Central memory CD8-positive, alpha-beta T cell (primary cell): ENCODE measurements at places on chromosomes 4 and X.

DNA sequence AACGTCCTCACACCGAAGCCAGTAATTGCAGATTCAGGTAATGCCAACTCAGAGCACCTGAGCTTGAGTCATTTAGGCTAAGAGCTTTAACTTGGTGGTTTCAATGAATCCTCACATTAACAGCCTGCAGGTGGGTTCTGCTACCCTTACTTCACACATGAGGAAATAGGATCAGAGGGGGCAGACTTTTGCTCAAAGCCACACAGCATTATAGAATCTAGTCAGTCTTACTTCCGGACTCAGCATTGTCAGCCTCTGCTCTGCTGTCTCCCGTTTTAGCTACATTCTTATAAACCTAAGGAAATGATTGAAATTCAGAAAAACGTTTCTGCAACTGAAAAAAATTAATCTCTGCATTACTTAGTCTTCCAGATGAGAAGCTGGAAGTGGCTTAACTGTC, 6.0 kb downstream of the C4orf50 start:
- no peak for DNase-seq

- no peak for DNase-seq
Measured at GRCh38 chrX:72387247-72387646, 81.5 kb upstream of the CITED1 start.

DNA sequence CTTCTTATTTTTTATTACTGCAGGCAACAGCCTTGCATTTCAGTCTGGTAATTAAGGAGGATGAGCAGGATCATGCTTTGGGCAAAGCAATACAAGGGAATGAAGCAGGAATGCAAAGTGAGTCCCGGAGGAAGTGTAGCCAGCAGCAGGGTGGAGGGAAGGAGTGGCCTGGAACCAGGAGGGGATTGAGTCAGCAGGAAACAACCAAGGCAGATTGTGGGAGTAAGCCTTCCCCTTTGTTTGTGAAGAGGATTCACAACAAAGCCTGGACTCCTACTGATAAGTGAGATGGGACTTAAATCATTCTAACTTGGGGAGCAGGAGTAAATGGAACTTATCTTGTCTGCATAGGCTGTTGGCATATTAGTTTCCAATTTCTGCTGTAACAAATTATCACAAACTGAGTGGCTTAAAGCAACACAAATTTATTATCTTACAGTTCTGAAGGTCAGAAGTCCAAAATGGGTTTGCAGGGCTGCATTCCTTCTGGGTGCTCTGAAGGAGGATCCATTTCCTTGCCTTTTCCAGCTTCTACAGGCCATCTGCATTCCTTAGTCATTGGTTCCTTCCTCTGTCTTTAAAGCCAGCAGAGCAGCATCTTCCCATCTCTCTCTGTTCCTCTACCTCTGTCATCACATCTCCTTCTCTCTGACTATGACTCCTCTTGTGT, 93.2 kb upstream of the AP1S2 start:
- no peak for DNase-seq

GRCh38 chr4:85000343-85000742, 33.9 kb upstream of the WDFY3 start:
- DNase-seq, result no peak

DNA sequence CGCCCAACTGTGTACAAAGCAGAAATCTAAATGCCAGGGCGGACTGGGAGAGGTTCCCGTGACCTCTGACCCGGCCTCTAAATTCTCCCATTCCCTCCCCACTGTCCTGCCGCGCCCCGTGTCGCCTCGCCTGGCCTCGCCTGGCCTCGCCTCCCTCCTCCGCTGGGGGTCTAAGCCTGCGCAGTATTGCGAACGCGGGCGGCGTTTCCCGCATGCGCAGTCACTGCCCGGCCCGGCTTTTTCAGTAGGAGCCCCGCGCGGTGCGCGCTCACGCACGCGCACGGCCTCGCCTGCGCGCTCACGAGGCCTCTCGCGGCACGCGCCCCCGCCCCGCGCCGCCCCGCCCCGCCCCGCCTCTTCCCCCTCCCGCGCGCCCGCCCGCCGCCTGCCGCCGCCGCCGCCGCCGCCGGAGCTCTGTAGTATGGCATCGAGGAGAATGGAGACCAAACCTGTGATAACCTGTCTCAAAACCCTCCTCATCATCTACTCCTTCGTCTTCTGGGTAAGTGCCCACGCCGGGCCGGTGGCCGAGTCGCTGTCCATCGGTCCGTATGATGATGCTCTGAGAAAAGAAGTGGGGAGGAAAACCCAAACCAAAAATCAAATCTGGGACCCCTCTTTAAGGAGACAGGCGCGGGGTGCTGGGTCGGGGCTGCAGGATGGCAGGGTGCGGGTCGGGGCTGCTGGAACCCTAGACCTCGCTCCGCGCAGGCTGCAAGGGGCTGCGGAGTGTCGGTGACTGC, at the start of gene TSPAN7:
Gene TSPAN7, plus strand, starts transcription at position 417 of the 743 bp plus-strand sequence. Its CDS starts 5 bp downstream, at position 422.
- DNase-seq, result peak; percentile 26

DNA sequence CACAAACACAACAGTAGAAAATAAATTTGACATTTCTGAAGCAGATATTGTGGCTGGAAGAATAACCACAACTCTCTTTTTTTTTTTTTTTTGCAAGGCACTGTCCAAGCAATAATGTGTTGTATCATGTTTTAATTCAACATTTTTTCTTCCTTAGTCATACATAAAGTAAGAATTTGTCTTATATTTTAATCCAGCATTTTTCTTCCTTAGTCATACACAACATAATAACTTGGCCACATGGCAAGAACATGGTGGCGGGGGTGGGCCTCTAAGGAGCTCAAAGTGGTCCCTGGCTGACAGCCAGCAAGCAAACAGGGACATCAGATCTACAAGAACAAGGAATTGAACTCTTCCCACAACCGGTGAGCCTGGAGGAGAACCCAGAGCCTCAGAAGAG, 20.2 kb downstream of the FBXW7 start:
- DNase-seq, result no peak

DNA sequence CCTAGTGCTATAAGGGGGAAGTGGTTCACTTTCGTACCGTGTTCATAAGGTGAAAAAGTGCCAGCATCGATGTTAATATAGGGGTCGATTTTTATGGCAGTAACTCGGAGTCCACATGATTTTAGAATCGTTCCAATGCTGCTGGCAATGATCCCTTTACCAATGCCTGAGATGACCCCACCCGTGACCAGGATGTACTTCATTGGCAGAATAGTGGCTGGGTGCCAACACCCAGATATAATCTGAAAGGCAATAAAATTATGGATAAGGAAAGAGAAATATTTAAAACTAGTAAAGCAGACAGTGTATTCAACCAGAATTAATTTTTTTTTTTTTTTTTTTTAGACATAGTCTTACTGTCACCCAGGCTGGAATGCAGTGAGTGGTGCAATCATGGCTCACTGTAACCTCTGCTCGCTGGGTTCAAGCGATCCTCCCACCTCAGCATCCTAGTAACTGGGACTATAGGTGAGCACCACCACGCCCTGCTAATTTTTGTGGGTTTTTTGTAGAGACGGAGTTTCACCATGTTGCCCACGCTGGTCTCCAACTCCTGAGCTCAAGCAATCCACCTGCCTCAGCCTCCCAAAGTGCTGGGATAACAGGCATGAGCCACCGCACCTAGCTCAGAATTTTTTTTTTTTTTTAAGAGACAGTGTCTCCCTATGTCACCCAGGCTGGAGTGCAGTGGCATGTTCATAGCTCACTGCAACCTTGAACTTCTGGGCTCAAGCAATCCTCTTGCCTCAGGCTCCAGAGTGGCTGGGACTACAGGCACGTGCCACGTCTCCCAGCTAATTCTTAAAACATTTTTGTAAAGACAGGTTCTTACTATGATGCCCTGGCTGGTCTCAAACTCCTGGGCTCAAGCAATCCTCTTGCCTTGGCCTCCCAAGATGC, 9.5 kb downstream of the CTPS2 start:
- DNase-seq, result no peak
